ENCODE measurements at places on chromosomes 6 and 20.

- DNase-seq, result no peak
Observed at GRCh38 chr6:46128476-46128875, 1.3 kb upstream of the ENPP4 start.

DNA sequence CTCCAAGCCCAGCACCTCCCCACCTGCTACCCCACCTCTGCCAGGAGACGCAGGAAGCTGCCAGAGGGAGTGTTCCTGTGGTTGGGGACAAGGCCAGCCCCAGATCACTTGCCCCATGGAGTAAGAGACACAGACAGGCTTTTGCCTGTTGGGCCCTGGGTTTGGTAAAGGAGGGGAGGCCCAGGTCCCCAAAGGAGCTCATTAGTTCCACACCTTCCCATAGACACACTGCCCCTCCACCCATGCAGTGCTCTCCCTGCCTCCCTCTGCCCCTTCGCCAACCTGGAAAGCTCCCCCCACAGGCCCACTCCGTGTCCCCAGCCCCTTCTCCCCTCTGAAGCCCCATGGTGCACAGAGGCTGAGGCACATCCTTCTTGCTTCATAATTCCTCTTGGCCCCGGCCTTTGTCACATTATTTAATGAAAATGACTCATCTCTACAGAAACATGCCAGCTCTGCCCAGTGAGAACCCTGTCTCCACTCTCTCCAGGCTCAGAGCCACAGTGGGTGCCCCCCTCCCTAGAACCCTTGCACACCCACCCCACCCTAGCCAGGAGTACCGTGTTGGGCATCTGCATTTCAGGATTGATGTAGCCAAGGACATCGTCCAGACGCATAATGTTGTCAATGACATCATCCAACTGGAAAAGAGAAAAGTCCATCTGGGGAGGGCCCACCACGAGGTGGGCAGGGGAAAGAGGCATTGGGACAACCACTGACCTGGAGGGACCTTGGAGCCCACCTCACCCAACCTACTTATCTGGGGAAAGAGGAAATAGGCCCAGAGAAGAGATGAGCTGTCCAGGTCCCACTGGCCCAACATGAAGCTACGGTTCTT is 46.0 kb downstream of the TFEB start:
- DNase-seq, result no peak

GRCh38 chr6:43823879-43824702 is 54.1 kb downstream of the VEGFA start:
- no peak for DNase-seq

GRCh38 chr6:168746013-168746412 is 305.0 kb downstream of the SMOC2 start:
- DNase-seq, result no peak

GRCh38 chr20:19897891-19898290 is 119.3 kb upstream of the NAA20 start:
- no peak for DNase-seq

GRCh38 chr6:109291902-109292301 is 90.4 kb downstream of the CD164 start:
- DNase-seq, result no peak

DNA sequence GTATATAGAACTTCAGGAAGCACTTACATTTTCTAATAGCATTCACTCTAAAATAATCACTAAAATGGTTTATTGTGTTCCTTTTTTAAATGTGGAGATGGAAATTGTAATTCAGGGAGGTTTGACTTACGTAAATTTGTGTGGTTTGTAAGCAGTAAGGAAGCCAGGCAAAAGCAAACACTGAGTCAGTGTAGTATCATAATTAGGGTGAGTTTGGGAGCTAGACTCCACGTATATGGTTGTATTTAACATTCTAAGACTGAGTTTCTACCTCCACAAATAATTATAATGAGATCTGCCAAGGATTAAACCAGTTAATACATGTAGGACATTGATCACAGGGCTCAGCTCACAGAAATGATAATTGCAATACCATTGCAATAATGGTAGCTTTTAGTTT is 425.5 kb downstream of the CBLN4 start:
- DNase-seq, result no peak

DNA sequence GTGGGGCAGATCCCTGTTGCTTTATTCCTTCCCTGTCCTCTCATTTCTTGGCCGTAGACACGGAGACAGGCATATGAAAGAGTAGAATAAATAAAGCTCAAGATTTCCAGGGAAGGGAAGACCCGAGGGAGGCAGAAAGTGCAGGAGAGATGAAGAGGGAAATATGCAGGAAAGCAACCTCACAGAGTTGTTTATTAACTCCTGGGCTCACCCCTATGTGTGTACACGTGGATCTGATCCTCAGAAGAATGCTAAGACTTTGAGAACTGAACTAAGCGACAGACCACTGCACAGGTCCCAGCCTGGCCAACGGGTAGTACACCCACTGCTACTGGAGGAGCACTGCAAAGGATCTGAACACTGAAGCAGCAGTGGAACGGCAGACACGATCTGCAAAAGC is 156.2 kb downstream of the KIF16B start:
- DNase-seq, result no peak

DNA sequence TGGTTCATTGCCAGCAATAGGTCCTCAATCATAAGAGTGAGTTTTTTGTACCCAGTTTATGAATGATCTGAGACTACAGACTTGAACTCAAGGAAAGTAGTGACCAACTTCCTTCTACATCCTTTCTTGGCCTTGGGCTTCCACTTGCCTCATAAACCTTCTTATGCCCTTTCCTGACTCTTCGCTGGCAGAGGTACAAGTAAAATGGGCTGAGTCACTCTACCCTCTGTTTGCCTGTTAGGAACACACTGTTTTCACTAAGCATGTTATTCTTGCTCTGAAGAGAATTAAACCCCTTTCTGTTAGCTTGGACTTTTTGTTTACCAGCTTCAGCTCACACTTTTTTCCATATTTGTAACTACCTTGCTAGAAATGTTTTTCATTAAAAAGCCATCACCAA is 74.4 kb downstream of the PKHD1 start:
- no peak for DNase-seq

GRCh38 chr20:19699180-19699971 is 58.7 kb upstream of the RIN2 start:
- no peak for DNase-seq

DNA sequence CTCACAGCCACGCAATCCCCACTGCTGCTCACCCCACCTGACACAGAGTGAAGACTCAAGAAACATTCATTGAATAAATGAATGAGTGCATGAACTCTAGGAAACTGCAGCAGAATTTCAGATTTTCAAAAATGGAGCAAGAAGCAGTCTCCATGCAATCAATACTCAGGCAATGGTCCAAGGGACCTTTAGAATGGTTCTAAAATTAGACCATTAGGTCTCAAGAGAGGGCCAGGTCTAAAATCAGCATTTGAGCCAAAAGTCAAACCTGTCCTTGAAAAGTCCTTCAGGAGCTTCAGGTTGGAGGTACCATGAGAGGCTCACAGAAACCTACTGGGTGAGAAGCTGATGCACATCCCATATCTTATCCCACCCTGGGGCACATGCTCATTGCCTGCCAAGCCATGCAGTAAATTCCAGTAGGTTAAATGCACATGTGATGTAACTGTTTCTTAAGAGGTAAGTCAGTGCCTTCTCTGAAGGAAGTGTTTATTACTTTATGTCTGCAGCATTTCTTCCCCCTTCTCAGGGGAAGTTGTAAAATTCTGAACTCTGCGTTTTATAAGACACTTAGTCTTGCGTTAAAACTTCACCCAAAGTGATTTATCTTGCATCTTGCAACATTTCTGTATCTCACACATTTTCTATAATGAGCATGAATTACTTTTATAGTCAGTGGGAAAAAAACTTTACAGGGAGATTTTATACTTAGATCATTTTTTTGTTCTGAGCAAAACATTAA is 126.6 kb downstream of the ADAT2 start:
- no peak for DNase-seq

DNA sequence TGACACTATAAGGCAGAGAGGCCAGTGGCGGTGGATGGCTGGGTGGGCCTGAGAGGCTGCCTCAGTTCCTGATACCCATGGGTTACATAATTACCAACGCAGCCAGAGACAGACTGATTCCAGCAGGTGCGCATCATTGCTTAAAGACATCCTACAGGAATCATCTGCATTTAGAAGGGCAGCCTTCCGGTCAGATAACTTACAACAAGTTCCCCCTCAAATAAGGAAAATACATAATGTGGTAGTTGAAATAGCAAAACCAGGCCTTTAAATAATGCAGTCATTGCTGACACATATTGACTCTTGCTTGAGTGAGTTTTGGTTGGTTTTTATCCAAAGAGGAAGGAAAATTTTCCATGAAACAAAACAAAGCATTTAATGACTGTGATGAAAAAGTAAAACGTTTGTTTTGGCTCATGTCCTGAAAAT is 81.9 kb downstream of the SIM1 start:
- no peak for DNase-seq

GRCh38 chr20:37430044-37430443 is 84.1 kb downstream of the SRC start:
- no peak for DNase-seq

DNA sequence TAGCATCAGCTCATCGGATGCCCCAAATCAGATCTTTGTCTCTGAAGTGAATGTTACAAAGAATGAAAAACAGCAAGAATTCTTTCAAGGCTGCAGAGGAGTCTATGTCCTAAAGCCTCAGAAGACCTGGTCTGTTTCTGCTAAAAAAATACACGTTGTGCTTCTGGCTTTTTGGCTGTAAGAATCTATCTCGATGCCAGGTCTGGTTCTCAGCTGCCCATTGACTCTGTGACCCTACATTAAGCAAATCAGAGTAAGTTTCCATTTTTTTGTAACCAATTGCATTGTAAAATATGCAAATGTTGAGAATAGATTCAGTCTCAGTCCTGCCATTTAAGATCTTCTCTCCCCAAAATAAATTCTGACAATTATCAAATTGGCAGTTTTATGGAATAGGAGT is 705.4 kb downstream of the RFPL4B start:
- DNase-seq, result no peak

- DNase-seq, result no peak
Observed at GRCh38 chr6:82836022-82836575, 229.5 kb downstream of the UBE3D start.

- no peak for DNase-seq
Observed at GRCh38 chr6:162315291-162315690, 412.3 kb downstream of the PRKN start.

DNA sequence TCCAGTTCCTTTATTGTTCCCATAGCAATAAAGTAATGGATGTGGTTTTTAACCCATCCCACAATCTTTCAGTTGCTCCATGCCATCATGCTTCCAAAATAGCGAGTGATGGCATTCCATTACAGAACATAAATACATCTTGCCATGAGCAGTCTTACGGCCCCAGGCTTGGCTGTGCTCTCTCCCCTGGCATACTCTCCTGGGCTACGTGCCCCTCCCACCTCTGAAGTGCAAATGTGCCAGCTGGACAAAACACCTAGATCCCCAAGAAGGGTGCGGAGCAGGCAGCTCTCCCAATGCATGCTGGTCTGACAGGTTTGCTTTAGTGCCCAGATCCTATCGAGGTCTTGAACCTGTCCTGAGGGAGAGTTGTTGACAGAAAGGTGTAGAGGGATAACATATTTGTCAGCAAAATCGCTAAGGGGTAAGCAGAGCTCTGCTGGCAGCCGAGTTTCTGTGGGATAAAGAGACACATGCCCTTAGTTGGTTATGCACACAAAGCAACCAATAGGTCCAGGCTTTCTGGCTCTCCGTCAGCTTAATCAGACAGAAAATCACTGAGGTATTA is 43.9 kb upstream of the PAX1 start:
- DNase-seq, result no peak

GRCh38 chr6:40845553-40845952 is 193.5 kb downstream of the UNC5CL start:
- no peak for DNase-seq

- no peak for DNase-seq
Observed at GRCh38 chr6:168358842-168359420, 39.4 kb upstream of the DACT2 start.

DNA sequence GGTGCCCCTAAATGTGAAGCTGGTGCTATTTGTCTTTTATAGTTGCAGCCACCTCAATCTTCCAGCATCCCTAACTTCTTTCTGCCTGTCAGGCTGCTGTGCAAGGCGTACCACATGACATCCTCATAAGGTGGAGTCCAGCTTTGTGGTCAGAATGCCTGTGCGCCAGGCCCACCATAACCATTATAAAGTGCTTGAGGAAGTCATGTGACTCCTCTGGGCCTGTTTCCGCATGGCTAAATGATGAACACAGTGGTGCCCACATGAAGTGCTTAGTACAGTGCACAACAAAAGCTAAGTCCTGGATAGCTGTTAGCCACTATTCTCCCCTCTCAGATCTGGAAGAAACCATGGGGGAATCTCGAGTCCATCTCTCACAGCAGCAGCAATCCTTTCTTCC is 75.6 kb downstream of the INSM1 start:
- DNase-seq, result no peak

GRCh38 chr6:116283191-116283590 is 3.5 kb upstream of the TSPYL1 start:
- DNase-seq, result no peak

DNA sequence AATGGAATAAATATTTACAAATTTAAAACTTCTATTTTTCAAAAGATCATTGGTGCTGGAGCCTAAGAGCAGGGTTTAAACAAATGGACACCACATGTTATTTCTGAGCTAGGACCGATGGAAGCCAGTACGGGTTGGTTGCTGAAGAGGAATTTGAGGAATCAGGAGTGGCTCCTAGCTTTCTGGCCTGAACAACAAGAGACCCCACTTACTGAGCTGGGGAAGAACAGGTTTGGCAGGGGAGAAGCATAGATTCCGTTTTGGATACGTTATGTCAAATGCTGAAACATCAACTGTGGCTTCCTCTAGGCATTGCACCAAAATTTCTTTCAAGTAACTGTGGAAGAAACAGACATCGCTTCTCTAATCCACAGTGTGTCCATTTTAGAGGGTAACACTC is 6.7 kb downstream of the WDR27 start:
- no peak for DNase-seq

GRCh38 chr6:11324453-11325015 is 92.1 kb upstream of the NEDD9 start:
- DNase-seq, result no peak

- DNase-seq, result no peak
Observed at GRCh38 chr20:20367575-20368417, at the start of gene INSM1. Gene INSM1 (plus strand): TSS chr20:20368104. CDS start chr20:20368268, 164 bp downstream.
